Activated T-cell treated with anti-CD3 and anti-CD28 coated beads for 48 hours (primary cell): ENCODE measurements at places on chromosomes 7 and 10.

DNA sequence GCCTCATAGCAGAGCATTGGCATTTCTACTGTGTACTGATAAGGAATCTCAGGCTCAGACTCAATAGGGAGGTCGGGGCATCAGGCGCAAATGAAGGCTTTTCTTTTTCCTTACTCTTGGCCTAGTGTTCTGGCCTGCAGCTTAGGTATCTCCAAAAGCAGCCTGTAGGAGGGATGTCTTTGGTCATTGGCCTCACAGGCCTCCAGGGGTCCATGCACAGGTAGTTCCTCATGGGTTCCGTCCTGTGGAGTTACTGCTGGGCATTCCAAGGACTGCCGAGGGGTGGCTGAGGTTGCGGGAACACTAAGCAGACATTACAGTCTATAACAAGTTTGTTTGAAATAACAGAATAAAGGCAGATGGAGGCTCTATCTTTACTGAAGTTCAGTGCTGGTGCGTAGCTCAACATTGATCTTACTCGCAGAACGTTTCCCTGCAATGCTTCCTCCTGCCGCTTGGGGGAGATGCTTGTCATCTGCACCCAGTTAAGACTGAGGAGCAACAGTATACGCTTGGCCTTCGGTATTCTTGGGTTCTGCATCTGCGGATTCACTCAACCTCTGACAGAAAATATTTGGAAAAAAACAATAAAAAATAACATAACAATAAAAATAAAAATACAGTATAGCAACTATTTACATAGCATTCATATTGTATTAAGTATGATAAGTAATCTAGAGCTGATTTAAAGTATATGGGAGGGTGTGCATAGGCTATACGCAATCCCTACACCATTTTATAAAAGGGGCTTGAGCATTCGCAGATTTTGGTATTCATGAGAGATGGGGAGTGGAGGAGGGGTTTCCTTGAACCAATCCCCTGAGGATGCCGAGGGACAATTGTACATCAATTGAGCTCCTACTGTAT lies 58.9 kb downstream of the SH2D4B start:
- no peak for DNase-seq

- no peak for DNase-seq
Observed at GRCh38 chr10:100071529-100071928, 10.1 kb downstream of the CPN1 start.

DNA sequence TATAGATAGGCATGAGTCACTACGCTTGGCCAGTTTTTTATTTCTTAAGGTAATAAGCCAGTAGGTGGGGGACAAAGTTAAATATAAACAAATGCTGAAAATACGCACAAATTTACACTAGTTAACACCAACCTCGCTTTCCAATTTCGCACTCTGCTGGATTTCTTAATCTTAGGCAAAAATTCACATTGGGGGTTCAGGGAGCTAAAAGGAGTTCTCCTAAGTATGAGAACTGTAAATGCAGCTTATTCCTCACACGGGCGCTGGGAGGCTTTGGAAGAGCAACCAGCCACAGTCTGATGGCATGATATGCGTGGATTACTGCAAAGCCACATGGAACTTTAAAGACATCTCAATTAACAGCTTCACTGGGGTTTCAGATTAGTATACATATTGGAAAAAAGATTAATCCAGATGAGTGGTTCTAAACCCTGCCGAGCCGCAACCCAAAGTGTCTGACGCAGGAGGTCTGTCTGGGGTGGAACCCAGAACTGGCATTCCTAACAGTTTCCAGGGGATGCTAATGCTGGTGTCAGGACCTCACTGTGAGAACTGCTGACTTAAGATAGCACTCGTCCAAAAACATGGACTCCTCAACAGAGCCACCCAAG lies 16.2 kb downstream of the TNS3 start:
- no peak for DNase-seq

- DNase-seq, result no peak
Observed at GRCh38 chr7:110442381-110442837, 648.5 kb upstream of the LRRN3 start.

GRCh38 chr7:41785265-41785664 lies 82.4 kb upstream of the INHBA start:
- DNase-seq, result no peak

- DNase-seq, result no peak
Observed at GRCh38 chr7:40793132-40793531, 658.3 kb downstream of the SUGCT start.

DNA sequence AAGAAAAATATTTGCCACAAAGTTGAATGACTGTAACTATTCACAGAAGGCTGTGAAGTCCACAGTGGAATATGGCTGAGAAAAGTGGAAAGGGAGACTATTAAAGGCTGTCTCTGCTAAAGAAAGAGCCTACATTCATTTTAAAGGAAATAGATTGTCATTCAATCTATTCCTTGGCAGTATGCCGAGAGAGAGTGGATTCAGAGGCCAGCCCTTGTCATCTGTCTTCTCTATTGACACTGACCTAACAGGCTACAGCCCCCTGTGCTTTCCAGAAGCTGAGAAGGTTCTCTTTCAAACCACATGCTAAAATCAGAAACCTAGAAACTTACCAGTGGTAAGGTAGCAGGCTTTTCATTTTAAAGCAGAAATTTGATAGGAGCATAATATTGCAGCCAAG lies 12.1 kb downstream of the ODAD2 start:
- DNase-seq, result no peak

DNA sequence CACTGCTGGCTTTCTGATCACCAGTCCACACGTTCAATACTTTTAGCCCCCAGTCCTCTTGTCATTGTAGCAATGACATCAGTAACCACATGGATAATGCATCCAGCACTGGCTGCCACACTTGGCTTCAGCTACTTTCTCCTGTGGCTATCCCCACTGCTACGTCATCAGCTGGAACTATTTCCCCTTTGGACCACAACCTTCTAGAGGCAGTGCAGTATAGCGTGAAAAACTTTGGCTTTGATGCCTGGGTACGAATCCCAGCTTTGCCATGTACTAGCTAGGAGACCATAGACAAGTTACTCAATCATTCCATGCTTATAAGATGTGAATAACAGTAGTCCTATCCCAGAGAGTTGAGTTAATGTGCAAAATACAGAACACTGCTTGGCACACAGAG lies 63.2 kb downstream of the CCDC3 start:
- DNase-seq, result no peak

DNA sequence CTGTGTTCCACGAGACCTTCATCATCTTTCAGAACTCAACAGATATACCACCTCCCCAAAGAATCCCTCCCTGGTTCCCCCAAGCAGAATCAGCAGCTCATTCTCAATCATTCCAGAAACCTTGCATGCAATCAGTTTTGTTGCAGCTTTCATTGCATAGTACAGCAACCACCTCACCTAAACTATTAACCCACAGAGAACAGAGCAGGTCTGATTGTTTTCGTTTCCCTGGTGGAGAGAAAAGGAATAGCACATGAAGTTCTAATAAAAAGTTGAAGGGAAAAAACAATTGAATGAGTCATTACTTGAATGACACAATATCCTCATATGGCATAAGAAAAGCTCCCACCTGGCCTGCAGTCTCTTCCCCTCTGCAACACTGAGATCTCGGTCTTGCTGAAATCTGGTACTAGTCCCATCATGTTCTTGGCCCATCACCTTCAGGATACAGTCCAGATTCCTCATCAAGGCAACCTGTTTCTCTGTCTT lies 147.1 kb upstream of the GDF10 start:
- no peak for DNase-seq

DNA sequence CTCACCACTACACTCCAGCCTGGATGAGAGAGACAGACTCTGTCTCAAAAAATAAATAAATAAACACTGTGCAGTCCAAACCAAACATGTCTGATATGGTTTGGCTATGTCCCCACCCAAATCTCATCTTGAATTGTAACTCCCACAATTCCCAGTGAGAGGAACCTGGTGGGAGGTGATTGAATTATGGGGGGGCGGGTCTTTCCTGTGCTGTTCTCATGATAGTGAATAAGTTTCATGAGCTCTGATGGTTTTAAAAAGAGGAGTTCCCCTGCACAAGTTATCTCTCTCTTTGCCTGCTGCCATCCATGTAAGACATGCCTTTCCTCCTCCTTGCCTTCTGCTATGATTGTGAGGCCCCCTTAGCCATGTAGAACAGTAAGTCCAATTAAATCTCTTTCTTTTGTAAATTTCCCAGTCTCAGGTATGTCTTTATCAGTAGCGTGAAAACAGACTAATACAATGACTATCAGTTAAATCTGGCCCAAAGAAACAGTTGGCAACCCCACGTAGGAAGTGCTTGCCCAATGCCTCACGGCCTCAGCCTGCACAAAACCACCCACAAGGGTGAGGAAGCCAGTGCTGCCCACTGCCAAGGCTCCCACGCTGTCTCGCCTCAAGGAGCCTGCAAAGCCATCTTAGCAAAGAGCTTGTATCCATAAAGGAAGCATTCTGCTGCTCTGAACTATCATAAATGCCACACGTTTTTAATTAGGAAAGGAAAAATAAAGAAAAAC lies 64.7 kb downstream of the PIK3AP1 start:
- DNase-seq, result no peak

DNA sequence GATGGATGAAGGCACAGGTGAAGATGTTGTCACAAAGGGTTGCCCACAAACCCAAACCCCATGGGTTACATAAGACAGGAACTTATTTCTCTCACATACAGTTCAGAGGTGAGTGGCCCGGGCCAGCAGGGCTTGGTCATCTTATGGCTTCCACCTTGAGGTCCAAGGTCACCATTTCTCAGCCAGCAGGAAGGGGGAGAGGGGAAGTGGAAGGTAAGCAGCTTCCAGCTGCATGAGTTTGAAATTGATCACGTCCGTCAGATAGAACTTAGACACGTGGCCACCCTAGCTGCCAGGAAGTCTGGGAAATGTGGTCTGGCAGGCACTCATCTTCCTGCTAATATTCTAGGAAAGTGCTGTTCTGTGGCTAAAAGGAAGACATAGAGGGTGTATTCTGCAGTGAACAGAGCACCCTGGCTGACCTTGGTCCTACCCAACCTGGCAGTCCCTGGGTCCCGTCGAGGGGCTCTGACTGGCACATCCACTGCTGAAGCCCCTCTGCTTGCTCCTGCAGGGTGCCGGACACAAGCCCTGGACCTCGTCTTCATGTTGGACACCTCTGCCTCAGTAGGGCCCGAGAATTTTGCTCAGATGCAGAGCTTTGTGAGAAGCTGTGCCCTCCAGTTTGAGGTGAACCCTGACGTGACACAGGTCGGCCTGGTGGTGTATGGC lies 49.5 kb downstream of the VWA2 start:
- DNase-seq, result no peak

GRCh38 chr7:53383131-53383530 lies 347.7 kb downstream of the POM121L12 start:
- DNase-seq, result no peak

- DNase-seq, result no peak
Observed at GRCh38 chr10:49649936-49650723, 29.3 kb upstream of the C10orf53 start.

DNA sequence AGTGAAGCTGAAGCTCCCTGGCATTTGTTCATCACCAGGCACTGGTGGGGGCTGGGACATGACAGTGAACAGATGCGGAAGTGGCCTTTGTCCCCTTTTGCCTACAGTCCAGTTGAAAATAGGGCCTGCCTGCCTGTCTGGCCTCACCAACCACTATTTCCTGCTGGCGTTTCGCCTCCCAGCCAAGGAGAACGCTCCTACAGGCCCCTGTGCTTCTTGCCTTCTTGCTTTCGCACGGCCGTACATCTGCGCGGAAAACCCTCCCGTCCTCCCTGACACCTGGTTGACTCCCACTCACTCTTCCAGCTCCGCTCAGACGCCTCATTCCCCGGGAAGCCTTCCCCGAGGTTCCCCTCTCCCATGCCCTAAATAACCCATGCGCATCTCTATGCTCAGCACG lies 317.3 kb downstream of the PRPF18 start:
- DNase-seq, result no peak

DNA sequence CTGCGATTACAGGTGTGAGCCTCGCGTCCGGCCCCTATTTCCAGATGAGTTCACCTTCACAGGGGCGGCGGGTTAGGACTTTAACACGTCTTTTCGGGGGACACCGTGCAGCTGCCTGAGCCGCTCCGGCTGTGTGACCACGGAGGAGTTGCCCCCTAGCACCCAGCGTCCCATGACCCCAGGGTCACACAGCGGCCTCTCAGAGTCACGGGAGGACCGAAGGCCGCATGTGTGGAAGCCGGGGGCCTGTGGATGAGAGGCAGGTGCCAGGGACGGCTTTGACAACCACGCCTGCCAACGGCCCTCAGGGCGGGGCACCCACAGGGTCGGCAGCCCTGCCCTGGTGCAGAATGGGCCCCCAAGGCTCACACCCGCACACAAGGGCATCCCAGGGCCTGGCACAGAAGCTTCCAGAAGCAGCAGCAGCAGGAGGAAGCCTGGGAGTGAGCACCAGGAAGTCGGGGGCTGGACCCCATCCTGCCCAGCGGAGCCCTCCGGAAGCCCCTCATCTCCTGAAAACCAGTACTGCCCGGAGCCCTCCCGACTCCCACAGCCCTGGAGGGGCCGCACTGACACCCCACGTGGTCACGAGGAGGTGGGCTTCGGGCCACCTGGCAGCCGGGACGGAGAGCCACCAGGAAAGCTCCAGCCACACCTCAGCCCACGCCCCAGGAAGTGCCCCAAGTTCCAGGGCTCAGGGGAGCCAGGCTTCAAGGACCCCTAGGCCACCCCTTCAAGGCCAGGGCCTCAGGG lies 32.7 kb downstream of the ADAP1 start:
- no peak for DNase-seq

DNA sequence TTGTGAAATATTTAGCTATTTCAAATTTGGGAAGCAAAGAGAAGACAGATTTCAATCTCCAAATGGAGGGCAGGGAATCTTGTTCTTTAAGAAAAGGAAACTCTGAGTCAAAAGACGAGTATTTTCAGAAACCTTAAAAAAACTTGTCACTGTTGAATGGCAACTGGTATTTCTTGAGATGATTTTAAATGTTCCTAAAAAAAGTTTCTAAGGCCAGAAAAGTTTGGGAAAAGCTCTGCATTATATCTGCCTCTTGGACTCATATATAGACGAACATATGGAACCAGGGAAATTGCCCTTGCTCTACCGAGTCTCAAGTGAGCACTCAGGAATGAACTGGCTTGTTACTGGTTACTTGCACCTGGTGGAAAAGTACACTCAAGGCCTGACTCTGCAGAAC lies 69.5 kb downstream of the ADAM22 start:
- DNase-seq, result no peak

GRCh38 chr7:102093599-102094315 lies 192.9 kb upstream of the SH2B2 start:
- no peak for DNase-seq

GRCh38 chr7:44646176-44646920 lies 39.9 kb downstream of the OGDH start:
- DNase-seq, result no peak
